Omental fat pad (tissue), 4 donors: ENCODE measurements at places on chromosomes 16 and 17.

DNA sequence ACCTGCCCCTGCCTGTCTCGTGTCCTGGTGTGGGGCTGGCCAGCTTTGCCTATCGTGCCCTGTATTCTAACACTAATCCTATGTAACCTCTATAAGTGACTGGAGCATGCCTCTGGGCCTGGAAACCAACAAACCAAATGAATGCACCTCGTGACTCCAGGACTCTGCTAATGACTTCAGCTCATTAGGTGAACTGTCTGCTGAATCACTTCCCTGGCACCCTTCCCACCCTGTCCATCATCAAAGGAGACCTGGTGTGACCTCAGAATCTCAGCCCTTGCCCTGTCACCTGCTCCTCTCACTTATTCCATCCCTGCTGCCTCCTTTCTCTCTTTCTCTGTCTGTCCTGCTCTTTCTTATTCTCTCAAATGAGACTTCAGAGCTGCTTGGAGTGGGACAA, 322.4 kb downstream of the CBLN1 start:
- no peak for DNase-seq

DNA sequence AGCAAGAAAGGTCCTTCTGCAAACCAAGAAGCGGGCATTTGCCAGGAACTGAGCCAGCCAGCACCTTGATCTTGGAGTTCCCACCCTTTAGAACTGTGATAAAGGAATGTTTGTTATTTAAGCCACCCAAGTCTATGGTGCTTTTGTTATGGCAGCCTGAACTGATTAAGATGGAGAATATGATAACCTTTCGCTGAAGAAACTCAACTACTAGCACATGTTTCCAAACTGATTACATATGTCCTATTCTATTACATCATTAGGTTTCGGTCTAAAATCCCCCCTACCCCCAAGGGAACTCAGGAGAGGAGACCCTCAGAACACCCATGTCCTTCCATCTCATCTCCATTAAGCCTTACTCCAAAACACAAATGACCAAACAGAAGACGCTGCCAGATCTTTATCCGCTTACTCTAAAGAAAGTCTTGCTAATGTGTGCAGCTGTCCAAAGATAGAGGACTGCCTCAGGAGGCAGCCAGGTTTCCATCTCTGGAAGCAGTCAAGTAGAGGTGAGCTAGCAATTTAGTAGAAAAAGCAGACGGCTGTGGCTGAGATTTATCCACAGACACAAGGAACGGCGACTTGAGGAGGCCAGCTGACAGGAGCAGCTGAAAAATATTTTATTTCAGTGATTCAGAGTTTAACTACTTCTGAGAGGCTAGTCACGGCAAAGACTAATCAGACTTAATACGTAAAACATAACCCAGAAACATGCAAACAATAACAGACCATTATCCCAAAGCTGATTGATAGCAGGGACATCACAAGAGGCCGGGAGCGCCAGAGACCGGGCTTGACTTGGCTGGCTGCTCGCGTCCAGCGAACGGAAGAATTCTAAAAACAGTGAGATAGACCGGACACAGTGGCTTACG, 611.4 kb upstream of the CDH5 start:
- no peak for DNase-seq

GRCh38 chr16:14111713-14112538, 40.8 kb downstream of the MRTFB start:
- DNase-seq, result no peak

DNA sequence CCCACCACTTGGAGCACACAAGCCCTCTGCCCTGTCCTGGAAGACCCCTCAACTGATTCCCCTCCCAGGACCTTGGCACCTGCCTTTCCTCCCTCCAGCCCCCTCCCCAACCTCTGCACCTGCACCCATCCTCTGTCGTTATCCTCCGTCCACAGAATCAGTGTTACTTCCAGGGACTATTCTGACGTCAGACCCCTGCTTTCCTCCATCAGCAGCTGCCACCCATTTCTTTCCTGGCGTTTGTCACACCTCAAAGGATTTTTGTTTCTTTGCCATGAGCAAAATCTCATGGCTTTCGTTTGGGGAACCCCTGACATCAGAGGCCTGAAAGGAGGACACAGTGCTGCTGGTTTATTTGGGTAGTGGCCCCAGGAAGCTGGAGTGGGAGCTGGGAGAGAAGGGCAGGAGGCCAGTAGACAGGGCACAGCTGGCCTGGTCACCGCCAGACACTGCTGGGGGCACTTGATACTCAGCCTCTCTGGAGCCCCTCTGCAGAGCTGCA, 68.4 kb downstream of the SOCS1 start:
- no peak for DNase-seq

DNA sequence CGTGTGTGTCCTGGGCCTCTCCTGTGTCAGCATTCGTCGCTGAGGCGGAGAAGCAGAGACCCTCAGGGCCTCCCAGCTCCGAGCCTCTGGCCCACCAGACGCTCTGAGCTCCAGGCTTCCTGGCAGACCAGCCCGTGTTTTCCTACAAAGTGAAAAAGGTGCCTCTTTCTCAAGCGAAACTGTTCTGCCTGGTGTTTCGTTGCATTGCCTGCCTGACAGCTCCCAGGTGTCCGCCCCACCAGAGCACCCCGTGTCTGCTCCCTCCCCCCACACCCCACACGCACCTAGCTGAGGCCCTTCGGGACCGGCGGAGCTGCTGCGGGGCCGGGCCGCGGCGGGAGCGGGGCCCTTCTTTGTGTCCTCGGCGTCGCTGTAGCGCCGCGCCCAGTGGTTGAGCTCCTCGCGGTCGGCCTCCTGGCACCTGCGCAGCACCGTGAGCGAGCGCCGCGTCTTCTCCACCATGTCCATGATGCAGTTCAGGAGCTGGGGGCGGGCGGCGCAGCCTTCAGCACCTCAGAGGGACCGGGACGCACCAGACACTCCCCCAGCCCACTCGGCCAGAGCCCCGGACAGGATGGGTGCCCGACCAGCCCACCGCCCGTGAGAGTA, 14.7 kb upstream of the PABPN1L start:
- no peak for DNase-seq

GRCh38 chr16:86444261-86444660, 66.1 kb upstream of the FOXF1 start:
- DNase-seq, result no peak

GRCh38 chr17:65711671-65712276, 150.3 kb upstream of the AXIN2 start:
- no peak for DNase-seq

DNA sequence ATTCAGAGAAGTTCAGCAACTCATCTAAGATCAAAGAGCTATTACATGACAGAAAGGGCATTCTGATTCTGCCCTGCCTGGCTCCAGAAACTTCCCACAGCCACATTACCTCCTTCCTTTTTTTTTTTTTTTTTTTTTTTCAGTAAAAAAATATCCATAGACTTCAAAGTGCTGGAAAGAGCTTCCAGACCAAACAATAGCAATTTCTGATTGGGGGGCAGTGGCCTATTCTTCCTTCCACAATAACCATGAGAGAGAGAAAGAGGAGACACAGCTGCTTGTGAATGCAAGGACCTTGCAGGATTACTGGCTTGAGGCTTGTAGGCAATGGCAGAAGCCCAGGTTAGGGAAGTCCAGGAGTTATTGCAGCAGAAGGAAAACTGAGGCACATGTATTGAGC, 151.0 kb upstream of the TOX3 start:
- DNase-seq, result no peak

DNA sequence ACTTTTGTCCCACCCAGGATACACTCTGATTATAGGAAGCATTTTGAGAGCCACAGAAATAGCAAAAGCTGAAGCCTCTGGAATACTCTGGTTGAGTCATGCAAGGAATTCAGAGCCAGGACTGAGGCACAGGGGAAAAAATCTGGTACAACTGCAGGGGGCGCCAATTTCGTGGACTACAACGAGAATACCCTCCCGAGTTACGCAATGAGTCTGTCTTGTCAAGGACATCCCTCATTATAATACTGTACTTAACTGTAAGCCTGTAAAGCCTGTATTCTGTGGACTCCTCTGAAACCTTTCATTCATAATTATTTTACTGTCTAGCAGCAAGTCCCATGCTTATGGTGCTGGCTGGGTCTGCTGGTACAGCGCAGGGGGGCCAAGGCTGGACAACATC, 7.8 kb downstream of the HOXB1 start:
- no peak for DNase-seq

- DNase-seq, result no peak
Measured at GRCh38 chr17:77287432-77288068, 146.8 kb downstream of the SEC14L1 start.

- DNase-seq, result no peak
Measured at GRCh38 chr17:4956493-4957061, 5.7 kb downstream of the ENO3 start.

DNA sequence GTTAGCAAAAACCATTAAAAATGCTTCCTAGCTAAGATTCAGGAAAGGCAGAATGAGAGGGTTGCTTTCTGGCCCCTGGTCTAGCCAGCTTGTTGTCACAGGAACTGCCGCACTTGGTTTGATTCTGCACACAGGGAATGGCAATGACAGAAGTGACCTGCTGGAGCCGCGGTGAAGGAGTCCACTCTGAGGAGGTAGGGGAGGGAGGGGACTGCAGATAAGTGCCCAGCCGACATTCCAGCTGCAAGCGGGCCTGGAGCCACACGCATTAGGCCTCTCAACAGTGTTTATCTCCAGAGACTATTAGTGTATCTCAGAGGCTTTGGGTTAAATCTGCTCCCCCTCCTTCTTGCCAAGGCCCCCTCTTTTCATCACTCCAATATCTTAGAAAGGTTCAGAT, 38.6 kb downstream of the CDRT15 start:
- no peak for DNase-seq

DNA sequence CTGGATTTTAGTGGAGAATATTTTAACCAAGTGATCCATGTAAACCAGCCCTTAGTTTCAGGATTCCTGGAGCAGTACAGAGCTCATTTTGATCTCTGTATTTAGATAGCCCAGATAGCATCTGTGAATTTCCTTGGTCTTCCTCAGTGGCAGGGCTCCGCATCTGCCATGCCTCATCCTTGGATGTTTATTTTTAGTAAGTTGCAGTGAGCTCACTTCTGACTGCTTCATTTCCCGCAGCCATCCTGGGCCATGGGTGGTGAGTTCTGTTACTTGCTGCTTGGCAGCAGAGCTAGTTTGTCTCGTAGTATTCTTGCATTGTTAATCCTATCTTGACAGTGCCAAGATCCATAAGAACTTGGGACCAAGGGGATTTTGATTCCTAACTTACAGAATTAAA, 33.7 kb downstream of the IST1 start:
- DNase-seq, result no peak
